AG04449 (cell line): ENCODE measurements at places on chromosomes 12 and 14.

DNA sequence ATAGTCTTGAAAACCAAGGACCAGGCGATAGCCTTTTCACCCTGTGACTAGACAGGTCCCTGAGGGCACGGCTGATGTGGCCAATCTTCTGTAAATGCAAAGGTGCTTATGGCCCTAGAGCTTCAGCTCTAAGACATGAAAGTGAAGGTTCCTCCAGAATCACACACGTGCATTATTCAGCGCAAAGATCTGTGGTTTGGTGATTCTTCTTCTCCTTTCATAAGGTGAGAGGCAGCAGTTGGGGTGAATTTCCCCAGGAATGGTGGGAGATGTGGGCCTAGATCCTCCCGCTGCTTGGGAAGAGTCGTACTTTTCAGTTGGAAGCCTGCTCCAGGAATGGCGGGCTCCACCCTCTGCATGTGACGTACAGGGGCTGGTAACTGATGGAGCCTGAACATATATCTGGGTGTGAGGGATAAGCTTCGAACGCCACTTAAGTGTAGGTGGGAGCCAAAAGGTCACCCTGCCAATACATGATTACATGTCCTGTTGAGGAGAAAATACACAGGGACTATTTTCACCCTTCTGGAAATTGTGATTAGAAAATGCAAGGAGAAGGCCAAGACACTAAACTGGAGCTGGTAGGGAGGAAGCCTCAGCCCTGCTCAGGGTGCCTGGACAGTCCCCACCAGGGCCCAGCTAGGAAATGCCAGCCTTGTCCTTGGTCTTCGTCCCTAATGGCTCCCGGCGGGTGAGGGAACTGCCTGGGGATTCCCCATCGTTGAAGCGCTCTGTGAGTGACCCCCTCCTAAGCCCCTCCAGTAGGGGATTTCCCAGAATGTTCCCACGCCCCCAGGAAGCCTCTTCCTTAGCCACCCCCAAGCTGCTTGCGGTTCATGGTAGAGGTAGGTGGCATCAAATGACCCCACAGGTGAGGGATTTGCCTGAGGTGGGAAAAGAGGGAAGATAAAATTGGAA lies 17.6 kb downstream of the BATF start:
- no peak for DNase-seq

DNA sequence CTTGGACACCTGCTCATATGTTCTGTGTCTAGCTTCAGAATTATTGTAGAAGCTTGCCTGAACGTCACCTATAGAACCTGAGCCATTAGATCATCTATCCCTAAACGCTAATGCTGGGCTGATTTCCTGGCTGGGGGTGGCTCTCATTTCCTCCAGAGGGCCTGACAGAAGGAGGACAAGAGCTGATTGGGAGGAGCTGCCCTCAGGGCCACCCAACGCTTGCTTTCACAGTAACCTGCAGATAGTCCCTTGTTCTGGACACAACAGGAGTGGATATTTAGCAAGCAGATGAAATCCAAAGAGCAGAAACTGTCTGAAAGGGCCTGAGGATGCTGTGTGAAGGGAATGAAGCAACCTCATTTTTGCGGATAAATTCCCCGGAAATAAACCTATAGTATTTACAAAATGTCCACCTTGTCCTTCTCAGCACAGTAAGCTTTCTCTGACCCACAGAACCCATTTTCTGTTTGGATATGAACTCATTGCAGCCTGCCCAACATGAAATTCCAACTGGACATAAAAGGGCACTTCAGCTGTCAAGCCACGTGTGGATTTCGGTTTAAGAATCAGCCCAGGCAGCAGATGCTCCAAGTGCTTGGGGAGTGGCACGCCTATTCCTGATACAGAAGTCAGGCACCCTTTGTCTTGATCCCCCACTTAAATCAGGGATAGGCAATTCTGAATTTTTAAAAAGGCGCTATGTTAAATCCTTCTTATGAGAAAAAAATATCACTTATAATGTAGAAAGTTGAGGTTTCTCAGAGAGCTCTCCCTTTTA lies 32.8 kb upstream of the TUBA1C start:
- no peak for DNase-seq

DNA sequence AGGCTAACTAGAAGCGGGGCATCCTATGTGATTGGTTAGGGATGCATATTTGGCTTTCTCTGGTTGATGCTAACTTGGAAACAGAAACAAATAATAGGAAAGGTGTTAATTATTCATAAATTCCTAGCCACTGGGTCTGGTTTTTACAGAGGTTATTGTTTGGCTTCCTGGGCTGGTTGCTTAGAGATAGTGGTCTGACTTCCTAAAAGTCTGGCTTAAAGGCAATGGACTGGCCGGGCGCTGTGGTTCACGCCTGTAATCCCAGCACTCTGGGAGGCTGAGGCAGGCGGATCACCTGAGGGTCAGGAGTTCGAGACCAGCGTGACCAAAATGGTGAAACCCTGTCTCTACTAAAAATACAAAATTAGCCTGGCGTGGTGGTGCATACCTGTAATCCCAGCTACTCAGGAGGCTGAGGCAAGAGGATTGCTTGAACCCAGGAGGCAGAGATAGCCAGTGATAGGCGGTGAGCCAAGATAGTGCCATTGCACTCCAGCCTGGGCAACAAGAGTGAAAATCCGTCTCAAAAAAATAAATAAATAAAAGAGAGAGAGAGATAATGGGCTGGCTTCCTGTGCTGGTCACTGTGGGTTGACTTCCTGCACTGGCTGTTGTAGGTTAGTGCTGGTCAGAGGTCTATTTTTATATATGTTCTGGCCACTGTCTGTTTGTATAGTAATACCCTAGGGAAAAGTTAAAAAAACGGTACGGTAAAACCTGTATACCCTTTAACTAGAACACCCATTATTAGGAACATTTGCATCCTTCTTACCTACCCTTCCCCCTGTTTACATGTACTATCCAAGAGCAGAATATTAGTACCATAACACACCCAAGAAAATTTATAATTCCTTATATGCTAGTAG lies 24.1 kb downstream of the OR6S1 start:
- DNase-seq = no peak

GRCh38 chr12:109065853-109066193 lies 13.4 kb downstream of the USP30 start:
- DNase-seq = no peak

GRCh38 chr12:34299802-34300193 lies 277.5 kb downstream of the ALG10 start:
- no peak for DNase-seq

DNA sequence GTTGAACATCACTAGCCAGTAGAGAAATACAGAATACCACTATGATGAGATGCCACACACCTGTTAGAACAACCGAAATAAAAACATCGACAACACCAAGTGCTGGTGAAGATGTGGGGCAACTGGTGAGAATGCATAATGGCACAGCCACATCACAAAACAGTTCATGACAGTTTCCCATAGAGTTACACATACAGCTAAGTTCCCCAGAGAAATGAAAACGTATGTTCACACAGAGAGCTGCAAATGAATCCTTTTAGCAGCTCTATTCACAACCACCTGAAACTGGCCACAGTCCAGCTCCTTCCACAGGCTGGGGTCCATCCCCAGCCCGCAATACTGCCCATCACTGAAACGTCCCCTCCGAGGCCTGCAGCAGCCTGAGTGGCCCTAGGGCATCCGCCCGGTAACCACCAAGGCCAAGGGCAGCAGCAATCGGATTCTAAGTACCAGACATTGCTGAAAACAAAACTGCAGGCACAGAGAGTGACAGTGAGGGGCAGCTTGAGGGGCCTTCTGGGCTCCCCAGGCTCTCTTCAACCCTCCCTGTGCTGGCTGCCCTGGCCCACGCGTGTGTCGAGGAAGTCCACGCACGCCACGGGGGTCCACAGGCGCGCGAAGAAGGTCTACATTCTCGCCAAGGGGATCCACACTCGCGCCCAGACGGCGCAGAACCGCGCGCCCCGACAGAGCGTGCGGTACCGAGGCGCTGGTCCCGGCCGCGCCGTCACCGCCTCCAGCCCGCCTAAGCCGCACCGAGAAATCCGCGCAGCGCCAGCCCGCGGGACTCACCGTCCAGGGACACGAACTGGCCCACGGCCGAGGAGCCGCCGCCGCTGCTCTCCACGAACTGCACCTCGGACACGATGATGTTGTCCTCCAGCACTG lies 903 bp downstream of the BRF1 start:
- no peak for DNase-seq

DNA sequence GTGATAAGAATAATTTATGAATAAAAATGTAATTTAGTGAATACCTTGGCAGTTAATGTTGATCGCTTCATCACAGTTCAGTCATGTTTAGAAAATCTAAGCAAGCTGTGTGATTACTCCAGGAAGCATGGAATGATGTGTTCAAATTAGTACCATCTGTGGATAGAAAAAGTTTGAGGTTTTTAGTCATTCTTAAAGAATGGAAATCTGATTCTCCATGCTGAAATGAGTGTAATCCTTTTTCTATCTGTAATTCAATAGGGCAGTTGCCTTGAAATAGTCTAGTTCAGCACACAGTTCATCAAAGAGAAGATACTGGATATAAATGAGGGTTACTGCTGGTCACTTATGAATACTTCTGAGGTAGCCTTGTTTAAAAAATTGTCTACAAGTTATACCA lies 127.2 kb upstream of the MYF6 start:
- peak; percentile 85 for DNase-seq

DNA sequence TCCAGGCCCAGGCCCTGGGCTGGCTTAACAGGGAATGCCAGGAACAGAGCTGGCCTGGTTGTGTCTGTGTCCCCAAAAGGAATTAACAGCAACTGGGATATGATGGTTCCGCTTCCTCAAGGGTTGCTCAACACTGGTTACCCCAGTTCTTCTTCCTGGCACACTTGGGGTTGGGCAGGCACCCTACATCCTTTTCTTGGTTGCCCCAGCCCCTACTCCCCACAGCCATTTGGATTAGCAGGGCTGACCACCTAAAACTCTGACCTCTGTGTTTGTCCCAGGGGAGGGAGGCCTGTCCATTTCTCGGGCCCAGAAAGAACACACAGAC lies 30.8 kb downstream of the NCKAP5L start:
- no peak for DNase-seq

DNA sequence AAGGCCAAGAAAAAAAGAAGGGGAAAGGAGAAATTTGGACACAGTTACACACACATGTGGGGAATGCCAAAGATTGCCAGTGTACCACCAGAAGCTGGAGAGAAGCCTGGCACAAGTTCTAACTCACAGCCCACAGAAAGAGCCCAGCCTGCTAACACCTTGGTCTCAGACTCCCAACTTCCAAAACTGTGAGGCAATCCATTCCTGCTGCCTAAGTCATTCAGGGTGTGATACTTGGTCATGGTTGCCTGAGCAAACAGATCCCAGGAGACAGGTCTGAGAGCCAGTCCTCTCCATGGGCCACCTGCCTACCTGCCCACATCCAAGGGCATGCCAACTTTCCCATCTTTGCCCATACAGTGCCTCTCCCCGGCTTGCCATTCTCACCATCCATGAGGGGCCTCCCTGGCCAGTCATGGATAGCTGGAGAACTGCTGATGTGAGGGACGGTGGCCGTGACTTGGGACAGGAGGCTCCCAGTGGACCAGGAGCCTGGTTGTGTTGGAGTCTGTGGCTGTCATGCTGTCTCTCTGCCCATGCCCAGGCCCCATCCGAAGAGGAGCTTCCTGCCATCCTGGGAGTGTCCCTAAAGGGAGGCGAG lies 198.0 kb upstream of the RTL1 start:
- DNase-seq = no peak

- no peak for DNase-seq
Measured at GRCh38 chr12:51848326-51848727, at the start of gene FIGNL2. TSS of gene FIGNL2 (minus strand) at chr12:51848718. CDS start at chr12:51822413, 26,305 bp downstream.
